ENCODE measurements at places on chromosomes 7 and 10. TPM values are rescaled to one million over a fixed set of nuclear protein-coding genes. Genes with fewer than 3 reads are reported as not detected.
A peak's percentile ranks its signal among the peaks of the same experiment; 100 is the strongest.

- H3K4me1 ChIP-seq, result no peaks in the 10 kb centered on the region
- H3K27me3 ChIP-seq, result peaks cover 36% of the 10 kb centered on the region
- peak overlapping the region; percentile 90 for H3K4me3 ChIP-seq
- H3K27ac ChIP-seq, result no peak overlapping the region
- no peak for DNase-seq
- H3K36me3 ChIP-seq, result no peaks in the 10 kb centered on the region
Measured at GRCh38 chr7:127254163-127254684, 1.5 kb upstream of the GRM8 start.

DNA sequence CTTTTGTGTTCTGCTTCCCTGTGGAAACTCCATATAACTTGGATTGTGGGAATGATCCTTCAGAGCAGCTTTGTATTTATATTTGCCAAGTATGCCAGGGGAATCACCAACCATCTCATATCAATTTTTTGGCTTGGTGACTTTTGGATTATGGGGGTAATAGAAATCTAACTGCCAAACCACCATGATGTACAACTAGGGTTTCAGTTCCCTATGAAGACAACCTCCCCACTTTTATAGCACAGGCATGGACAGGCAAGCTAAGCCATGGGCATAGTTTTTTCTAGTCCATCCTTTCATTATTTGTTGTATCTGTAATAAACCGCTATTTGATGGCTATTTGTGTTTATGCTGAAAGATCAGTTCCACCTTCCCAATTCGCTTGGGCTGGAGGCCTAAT is 17.7 kb downstream of the NPY start:
- no peak overlapping the region for H3K27ac ChIP-seq
- DNase-seq, result no peak
- H3K4me1 ChIP-seq, result no peaks in the 10 kb centered on the region
- no peak overlapping the region for H3K4me3 ChIP-seq

GRCh38 chr7:135095450-135095849 is 52.4 kb upstream of the TMEM140 start:
- DNase-seq, result no peak
- no peaks in the 10 kb centered on the region for H3K36me3 ChIP-seq
- no peaks in the 10 kb centered on the region for H3K27me3 ChIP-seq
- H3K4me1 ChIP-seq, result no peaks in the 10 kb centered on the region

- peaks cover 2% of the 10 kb centered on the region for H3K4me1 ChIP-seq
- H3K4me3 ChIP-seq, result no peak overlapping the region
- H3K27me3 ChIP-seq, result no peaks in the 10 kb centered on the region
- no peak overlapping the region for H3K27ac ChIP-seq
- DNase-seq, result no peak
Measured at GRCh38 chr10:80519936-80520650, 17.6 kb upstream of the SH2D4B start.

DNA sequence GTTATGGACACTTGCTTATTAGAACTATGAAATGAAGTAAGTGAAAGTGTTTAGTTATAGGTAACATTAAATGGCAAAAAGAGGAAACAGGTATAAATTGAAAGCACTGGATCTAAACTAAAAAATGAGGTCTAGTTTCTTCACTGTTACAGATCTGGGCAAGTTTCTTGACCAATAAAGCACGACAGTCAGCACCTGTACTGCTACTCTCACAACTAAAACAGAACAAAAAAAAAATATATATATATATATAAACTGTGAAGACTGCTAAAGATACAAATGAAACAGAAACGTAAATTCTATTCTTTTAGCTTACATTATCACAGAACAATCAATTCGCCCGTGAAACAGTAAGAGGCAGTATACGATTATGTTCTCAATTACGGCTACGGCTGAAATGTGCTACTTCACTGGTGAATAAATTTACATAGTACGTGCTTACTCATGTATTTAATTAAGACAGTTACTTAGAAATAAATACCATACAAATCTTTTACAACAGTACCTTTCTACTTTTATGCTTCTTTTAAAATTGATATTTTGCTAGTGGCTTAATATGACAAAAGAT is 4.2 kb downstream of the AHR start:
- H3K27ac ChIP-seq, result no peak overlapping the region
- DNase-seq, result no peak
- no peaks in the 10 kb centered on the region for H3K27me3 ChIP-seq
- H3K4me3 ChIP-seq, result no peak overlapping the region
- H3K36me3 ChIP-seq, result no peaks in the 10 kb centered on the region
- H3K4me1 ChIP-seq, result peaks cover 4% of the 10 kb centered on the region

DNA sequence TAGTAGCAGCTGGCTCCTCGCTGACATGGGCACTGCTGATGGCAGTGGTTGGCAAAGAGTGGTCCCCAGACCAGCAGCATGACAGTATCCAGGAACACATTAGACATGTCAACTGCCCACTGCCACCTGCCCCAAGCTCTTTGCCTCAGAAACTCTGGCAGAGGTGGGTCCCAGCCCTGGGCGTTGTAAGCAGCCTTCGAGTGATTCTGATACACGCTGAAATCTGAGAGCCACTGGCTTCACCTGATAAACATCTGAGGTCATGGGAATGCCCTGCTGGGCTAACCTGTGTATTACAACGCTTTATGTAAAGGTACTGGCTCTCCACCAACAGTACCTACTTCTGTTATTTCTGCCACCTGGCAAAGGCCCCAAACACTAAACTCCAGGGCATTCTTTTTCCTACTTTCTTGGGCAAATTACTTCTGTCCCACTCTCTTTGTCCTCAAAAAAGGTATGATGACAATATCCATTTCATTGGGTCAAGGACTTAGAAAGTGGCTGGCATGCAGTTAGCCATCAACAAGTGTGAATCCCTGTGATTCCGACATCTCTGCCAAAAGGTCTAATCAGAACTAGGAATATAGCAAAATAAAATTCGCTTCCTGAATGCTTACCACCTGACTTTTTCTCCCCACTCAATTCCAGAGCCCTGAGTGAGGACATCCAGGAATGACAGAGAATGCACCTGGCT is 9.2 kb downstream of the SGMS1 start:
- peak; percentile 72 for DNase-seq
- no peaks in the 10 kb centered on the region for H3K27me3 ChIP-seq
- no peak overlapping the region for H3K27ac ChIP-seq
- H3K4me3 ChIP-seq, result no peak overlapping the region

- H3K4me3 ChIP-seq, result no peak overlapping the region
- H3K27ac ChIP-seq, result no peak overlapping the region
- DNase-seq, result no peak
- no peaks in the 10 kb centered on the region for H3K27me3 ChIP-seq
Measured at GRCh38 chr10:126671402-126671975, 996 bp upstream of the C10orf90 start.

GRCh38 chr7:158259671-158260418 is 327.8 kb downstream of the PTPRN2 start:
- no peak overlapping the region for H3K27ac ChIP-seq
- H3K4me1 ChIP-seq, result no peaks in the 10 kb centered on the region
- no peaks in the 10 kb centered on the region for H3K27me3 ChIP-seq
- DNase-seq, result no peak
- H3K36me3 ChIP-seq, result no peaks in the 10 kb centered on the region

GRCh38 chr10:106158241-106158640 is 1006.3 kb downstream of the SORCS1 start:
- no peaks in the 10 kb centered on the region for H3K4me1 ChIP-seq
- H3K27me3 ChIP-seq, result no peaks in the 10 kb centered on the region
- no peak for DNase-seq
- 0 out of 2 replicates have a peak, but pooled peaks cover under 1% of the 10 kb centered on the region for H3K36me3 ChIP-seq
- H3K4me3 ChIP-seq, result no peak overlapping the region

- DNase-seq, result peak; percentile 39
- no peaks in the 10 kb centered on the region for H3K36me3 ChIP-seq
- no peaks in the 10 kb centered on the region for H3K4me1 ChIP-seq
- no peaks in the 10 kb centered on the region for H3K27me3 ChIP-seq
- no peak overlapping the region for H3K4me3 ChIP-seq
Measured at GRCh38 chr10:79381804-79382221, 34.5 kb downstream of the PPIF start.

DNA sequence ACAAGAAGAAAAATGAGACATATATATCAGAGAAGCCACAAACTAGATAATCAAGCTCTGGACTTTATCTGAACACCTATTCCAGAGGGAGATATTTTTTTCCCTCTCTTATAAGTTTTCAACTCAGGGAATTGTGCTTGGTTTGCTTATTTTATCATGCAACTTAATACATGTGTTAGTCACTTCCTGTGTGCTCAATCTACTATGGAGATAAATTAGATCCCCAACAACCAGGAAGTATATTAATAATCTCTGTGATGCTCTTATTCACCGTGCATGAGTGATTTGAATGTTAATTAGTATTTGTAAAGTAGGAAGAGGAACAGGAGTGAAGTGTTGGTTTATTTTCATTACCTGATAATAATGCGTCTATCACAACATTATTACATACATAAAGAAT is 38.8 kb upstream of the ZNF365 start:
- H3K4me1 ChIP-seq, result no peaks in the 10 kb centered on the region
- H3K4me3 ChIP-seq, result no peak overlapping the region
- H3K27me3 ChIP-seq, result no peaks in the 10 kb centered on the region
- H3K27ac ChIP-seq, result no peak overlapping the region

DNA sequence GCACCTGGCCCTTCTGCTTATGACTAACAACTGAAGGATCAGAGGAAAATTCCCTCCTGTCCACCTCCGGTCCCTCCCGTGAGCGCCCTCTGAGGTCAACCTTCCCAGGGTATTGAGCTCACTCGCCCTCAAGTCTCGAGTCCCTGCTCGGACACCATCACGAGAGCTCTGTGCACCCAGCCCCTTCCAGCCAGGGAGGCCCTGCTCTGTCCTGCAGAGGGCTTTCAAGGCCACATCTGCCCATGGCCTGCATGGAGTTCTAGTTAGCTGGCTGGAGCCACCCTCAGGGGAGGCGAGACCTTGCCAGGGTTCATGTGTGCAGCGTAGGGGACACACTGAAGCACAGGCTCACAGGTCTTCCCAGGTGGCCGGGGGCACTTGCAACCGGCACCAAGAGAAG is 110.9 kb upstream of the MACROH2A2 start:
- H3K27me3 ChIP-seq, result no peaks in the 10 kb centered on the region
- H3K4me1 ChIP-seq, result no peaks in the 10 kb centered on the region
- DNase-seq, result no peak
- H3K27ac ChIP-seq, result no peak overlapping the region
- H3K36me3 ChIP-seq, result no peaks in the 10 kb centered on the region

DNA sequence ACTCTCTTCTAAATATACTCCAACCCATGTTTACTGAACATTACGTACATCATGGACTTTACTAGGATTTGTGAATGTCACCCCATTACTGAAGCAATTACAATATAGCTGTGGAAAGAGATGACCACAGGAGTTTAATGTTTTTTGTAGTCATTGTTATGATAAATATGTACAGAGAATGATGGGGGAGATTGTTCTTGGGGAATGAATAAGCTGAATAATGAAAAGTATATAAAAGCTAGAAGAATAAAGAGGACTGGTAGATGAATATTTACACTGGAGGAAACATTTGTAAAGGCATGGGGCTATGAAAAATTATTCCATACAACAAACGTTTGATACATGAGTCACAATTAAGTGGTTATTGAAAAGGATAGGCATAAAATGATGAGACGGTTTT is 340.9 kb downstream of the SEMA3D start:
- no peak overlapping the region for H3K27ac ChIP-seq
- H3K4me1 ChIP-seq, result no peaks in the 10 kb centered on the region
- DNase-seq, result no peak
- no peak overlapping the region for H3K4me3 ChIP-seq
- no peaks in the 10 kb centered on the region for H3K36me3 ChIP-seq
- no peaks in the 10 kb centered on the region for H3K27me3 ChIP-seq

DNA sequence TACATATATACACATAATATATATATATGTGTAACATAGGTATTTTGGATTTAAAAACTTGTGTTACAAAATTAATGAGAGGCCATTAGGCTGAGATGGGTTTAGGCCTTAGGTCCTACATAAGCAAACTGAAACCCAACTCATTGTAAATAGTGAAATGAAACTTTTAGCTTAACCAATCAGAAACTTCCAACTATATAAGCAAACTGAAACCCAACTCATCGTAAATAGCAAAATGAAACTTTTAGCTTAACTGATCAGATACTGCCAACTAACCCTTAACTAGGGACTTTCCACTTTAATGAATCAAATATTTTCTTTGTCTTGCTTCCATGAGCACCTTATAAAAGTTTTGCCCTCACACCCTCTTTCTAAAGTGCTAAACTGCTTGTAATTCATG is 17.3 kb upstream of the SAMD9L start:
- no peaks in the 10 kb centered on the region for H3K36me3 ChIP-seq
- DNase-seq, result no peak
- H3K4me1 ChIP-seq, result no peaks in the 10 kb centered on the region
- no peak overlapping the region for H3K4me3 ChIP-seq
- no peak overlapping the region for H3K27ac ChIP-seq

DNA sequence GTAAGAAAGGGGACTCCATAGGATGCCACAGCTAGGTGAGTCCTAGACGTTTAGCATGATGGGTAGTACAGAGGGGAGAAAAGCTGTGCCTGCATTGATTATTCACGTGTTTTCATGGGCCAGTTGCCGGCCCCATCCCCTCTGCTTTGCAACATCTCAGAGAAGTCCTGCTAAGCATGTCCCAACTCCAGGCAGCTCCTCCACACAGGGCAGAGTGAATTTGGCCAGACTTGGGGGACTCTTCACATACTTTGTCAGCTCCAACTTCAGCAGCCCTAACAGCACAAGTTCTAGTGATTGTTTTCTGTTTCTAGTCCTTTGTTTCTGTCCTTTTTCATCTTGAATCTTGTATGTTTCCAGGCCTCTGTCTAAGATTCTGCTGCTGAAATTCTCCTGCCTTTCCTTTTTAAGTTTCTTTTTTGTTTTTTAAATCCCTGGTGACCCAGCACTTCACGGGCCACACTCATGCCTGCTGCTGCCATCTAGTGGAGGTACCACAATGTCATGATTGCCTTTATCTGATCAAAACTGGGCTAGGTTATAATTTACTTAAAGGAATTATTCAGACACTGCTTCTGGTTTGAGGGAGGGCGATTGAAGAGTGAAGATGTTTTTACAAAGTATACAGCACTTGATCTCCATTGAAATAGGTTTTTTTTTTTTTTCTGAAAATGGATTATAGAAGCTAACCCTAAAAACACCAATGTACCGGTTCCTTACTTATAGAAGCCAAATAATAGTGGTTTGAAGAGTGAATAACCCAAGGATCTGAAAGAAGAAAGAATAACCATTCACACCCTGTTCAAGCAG is 276.9 kb downstream of the CSTF2T start:
- no peak overlapping the region for H3K27ac ChIP-seq
- H3K4me3 ChIP-seq, result no peak overlapping the region
- H3K27me3 ChIP-seq, result no peaks in the 10 kb centered on the region
- peak; percentile 55 for DNase-seq

- DNase-seq, result no peak
- H3K4me3 ChIP-seq, result no peak overlapping the region
- no peaks in the 10 kb centered on the region for H3K4me1 ChIP-seq
- no peaks in the 10 kb centered on the region for H3K36me3 ChIP-seq
Measured at GRCh38 chr7:12623223-12623622, 52.7 kb downstream of the SCIN start.

MCMBP gene
- 90.2 TPM for total RNA-seq

NPS gene
- total RNA-seq, result not detected

WNT2 gene
- not detected for total RNA-seq

PNLIPRP3 gene
- not detected for total RNA-seq

MDH2 gene
- total RNA-seq, result 257 TPM
